NCI-H524 (cell line): ENCODE measurements at places on chromosomes 2 and 18.

DNA sequence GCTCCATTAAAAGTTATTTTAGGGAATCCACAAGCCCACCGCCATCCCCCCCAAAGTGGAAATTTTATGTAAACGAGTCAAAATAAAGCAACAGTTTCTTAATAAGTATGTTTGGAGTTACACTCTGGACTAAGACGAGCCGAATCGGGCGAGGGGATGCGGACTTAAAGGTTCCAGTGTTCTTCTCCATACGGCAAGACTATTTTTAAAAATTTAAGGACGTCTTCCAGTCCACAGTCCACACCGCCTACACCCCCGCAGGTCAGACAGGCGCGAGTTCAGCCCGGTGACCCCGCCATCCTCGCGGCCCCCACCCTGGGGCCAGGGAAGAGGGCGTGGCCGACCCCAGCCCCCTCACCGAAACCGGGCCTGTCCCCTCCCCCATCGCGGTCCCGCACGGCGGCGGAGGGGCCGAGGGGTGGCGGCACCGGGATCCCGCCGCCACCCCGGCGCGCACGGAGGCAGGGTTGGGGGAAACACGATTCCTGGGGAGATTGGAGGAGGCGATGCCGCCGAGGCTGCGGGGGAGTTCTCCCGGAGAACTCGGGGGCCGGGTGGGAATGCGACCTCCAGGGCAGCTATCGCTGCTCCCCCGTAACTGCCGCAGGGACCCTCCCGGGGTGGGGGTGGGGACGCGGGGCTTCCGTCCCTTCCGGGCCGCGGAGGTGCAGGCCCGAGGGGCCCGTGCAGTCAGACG is 24.5 kb upstream of the SMAD7 start:
- DNase-seq, result no peak

- peak; percentile 74 for DNase-seq
These were observed 20.5 kb downstream of the ODC1 start for GRCh38 chr2:10427618-10427949.

GRCh38 chr2:20584399-20585358 is 66.2 kb downstream of the HS1BP3 start:
- no peak for DNase-seq

GRCh38 chr2:49794396-49794795 is 640.1 kb upstream of the FSHR start:
- DNase-seq, result no peak

- DNase-seq, result no peak
These were observed 1.8 kb downstream of the FBXO48 start for GRCh38 chr2:68465081-68465916.

DNA sequence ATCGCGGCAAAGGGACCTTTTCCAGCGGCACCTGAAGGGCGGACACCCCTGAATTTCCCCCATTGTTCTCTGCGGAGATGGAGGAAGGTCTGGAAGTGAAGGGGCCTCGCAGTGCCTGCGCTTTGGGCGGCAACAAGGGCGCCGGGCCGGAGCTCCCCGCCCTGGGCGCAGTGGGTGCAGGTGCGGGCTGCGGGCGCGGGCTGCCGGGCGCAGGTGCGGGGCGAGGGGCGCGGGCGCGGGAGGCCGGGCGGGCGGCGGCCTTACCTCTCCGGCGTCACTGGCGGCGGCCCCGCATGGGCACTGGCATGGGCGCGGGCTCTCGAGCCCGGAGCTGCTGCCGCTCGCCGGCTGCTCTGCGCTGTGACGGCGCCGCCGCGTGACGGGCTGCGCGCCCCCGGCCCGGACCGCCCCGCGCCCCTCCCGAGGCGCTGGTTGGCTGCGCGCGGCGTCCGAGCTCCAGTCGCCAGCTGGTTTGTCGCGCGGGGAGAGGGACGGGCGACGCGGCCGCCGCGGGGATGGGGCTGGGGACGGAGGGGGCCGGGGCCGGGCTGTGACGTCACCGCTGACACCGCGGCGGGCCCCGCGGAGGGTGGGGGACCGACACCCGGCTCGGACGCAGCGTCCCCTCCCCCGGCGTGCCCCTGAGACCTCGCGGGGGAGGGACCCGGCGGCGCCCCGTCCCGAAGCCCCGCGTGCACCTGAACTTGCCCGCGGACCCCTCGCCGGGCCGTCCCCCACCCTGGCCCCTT is at the start of gene KIF1A:
Gene KIF1A (minus strand): TSS at position 362 of the 749 bp plus-strand sequence. CDS start 22,467 bp downstream, outside the sequence.
- peak; percentile 55 for DNase-seq

DNA sequence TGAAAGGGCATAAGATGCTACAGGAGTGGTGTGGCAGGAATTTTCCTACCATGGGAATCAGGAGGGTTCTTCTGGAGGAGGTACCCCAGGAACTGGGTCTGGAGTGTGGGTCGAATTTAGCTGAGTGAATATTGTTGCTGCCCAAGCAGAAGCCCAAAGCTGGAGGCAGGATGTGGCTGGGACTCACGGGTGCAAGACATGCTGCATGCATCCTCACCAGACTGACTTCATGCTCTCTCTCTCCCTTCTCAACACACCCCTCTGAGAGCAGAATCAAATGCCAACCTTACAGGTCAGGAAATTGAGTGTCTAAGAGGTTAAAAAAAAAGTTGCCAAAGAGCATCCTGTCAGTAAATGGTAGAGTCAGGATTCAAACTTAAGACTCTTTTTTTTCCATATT is 78.8 kb upstream of the TTC39C start:
- no peak for DNase-seq

DNA sequence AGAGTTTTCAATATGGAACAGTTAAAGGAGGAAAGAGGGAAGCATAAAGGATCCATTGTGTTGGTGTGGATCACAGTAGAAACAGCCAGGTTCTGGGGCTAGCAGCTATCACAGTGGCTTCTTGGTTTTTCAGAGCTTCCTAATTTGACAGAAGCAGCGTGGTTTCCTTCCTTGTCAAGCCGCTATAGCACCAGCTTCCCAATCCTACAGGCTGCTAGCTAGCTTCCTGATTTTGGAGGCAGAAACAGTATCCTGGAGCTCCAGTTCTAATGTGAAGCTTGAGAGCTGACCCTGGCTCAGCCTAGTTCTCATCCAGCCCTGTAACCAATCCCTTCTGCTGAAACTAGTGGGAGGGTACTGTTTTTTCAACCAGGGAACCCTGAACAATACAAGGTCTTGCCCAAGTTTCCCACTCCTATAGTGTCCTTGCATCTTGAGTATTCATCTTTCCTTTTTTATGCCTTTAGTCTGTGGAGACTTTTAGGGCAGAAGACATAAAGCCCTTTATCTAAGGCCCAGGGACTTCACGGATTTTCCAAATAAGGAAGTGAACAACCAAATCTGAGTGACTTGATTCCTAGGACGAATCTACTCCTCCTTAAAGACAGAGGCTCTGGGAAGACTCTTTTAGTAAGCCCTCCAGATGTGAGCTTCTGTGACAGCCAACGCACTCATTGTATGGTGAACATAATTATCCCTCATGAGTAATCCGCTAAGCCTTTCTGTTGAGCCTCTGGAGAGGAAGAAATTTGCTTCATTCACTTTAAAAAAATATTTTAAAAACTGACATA is 33.8 kb downstream of the CCDC93 start:
- no peak for DNase-seq

DNA sequence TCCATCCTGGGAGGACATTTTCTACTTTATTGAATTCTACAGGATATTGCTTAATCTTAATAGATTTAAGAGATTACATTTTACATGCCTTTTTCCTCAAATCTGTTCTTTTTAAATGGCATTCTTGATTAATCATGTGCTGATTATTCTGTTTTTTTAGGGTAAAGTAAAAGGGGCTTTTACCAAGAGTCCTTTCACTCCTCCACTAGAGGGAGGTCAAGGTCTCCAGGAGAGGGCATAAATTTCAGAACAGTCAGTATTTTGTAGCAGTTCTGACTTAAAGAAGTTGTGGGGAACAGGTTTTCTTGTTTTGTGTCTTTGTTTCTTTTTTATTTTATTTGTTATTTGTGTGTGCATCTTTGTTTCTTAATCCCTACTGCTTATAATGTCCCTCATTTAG is 25.4 kb downstream of the WDR75 start:
- DNase-seq, result peak; percentile 15

GRCh38 chr2:157842106-157842879 is 33.8 kb downstream of the ACVR1 start:
- DNase-seq, result no peak

- no peak for DNase-seq
These were observed 5.7 kb downstream of the OTX1 start for GRCh38 chr2:63056107-63057050.

DNA sequence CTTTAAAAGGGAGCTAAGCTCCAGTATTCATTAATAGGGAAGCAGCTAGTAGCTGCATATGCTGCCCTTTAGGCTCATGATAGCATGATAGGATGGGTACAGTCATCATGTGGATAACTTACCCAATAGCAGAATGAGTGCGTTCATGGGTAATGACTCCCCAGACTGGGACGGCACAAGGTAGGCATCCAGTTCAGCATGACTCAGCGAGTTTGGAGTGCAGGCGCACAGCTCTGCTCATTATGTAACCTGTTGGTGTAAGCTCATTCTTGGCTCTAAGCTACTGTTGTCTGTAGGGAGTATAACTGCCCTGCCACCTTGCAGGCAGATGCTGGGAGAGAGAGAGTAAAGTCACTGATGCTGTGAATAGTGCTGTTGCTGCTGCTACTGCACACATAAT is 209.2 kb upstream of the SYT4 start:
- no peak for DNase-seq

DNA sequence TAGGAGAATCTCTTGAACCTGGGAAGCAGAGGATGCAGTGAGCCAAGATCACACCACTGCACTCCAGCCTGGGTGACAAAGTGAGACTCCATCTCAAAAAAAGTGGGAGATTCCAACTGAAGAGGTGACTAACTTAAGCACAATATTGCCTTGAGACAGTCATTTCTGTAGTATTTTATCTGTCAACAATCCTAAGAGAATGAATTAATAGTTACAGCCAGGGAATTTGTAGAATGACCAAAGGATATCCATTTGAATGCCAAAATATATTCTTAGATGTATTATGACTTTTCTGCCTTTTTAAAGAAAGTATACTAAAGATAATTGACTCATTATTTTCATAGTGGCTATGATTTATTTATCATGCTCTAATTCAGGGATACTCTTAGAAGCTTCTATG is 40.7 kb upstream of the CCDC150 start:
- no peak for DNase-seq

DNA sequence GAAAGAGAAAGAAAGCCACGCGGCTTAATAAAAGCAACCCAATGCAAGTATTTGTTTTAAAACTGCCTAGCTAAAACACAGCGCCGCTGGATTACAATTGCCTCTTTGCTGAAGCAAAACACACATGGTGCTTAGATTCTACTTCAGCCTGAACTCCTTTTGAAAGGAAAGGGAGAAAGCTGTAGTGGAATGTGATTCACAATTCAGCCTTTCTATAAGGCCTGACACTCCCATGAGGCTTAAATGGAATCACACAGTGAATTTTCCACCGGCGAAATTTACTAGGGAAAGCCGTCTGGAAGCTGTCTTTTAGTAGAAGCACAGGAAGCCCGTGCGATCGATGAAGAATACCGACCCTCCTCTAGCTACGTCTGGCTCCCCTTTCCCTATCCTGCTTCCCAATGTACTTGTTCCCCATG is 348.0 kb downstream of the DLGAP1 start:
- DNase-seq, result no peak

DNA sequence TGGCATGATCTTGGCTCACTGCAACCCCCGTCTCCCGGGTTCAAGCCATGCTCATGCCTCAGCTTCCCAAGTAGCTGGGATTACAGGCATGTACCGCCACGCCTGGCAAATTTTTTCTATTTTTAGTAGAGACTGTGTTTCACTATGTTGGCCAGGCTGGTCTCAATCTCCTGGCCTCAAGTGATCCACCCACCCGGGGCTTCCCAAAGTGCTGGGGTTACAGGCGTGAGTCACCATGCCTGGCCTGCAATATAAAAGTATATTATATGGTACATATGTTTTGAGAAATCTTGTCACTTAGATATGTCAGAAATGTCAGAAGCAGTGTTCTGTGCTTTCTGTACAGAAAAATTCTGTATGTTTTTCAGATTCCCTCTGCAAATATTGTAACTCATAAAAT is 19.2 kb upstream of the XPO1 start:
- DNase-seq, result no peak
